ENCODE measurements at places on chromosomes 6 and 20.

GRCh38 chr6:83878902-83879644, 19.6 kb downstream of the CYB5R4 start:
- no peaks in the 10 kb centered on the region for H3K36me3 ChIP-seq
- H3K4me3 ChIP-seq: no peak overlapping the region
- peaks cover 11% of the 10 kb centered on the region for H3K4me1 ChIP-seq
- no peaks in the 10 kb centered on the region for H3K27me3 ChIP-seq
- peak overlapping the region; percentile 32 for H3K27ac ChIP-seq

DNA sequence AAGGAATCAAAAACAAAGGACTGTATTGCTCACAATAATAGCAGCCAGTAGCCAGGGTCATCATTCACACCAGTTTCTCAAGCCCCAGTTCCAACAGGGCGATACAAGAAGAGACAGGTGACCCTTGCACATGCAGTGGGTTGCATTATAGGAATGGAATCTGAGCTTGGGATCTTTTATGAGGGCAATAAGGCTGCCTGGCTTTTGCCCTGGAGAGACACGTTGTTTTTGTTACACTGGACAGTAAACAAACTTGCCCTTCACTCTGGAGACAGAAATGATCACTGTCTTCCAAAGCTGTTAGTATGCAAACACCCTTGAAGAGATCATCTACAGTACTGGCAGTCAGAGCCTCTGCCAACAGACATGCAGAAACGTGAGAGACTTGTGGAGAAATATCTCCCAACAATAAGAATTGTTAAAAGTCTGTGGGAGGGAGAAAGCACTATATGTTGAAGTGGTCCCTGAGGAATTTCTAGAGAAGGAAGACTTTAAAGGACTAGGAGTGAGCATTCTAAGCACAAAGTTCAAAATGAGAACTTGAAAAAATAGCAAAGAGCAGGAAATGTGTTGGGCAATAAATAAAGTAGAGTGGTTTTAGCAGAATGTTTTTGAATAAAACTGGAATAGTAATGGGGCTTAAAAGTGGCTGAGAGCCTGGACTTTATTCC, 6.2 kb upstream of the COL12A1 start:
- H3K27ac ChIP-seq: no peak overlapping the region
- DNase-seq: no peak
- peaks cover 41% of the 10 kb centered on the region for H3K4me1 ChIP-seq
- H3K36me3 ChIP-seq: no peaks in the 10 kb centered on the region

- no peaks in the 10 kb centered on the region for H3K27me3 ChIP-seq
- DNase-seq: no peak
- H3K27ac ChIP-seq: peak overlapping the region; percentile 79
- H3K4me1 ChIP-seq: peaks cover 74% of the 10 kb centered on the region
- H3K36me3 ChIP-seq: peaks cover 23% of the 10 kb centered on the region
Observed at GRCh38 chr6:127147534-127147933, 29.1 kb downstream of the RSPO3 start.

DNA sequence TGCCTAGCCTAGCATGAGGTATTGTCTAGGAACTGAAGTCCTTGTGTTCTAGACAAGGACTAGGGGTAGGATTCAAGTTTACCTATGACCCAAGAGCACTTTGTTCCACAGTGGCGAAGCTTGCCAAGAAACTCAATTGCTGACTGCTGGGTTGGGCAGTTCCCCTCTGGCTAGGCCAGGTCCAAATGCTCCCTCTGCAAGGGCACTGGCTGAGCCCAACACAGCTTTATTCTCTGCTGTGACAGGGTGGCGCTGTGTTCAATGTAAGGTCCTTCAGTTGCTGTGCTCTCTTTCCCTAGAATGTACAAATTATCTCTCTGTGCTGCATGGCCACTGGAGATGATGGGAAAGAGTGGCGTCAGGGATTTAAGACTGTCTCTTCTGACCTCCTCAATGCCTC, 950.8 kb downstream of the HACE1 start:
- no peak overlapping the region for H3K4me3 ChIP-seq
- DNase-seq: no peak
- H3K4me1 ChIP-seq: no peaks in the 10 kb centered on the region
- no peak overlapping the region for H3K27ac ChIP-seq
- no peaks in the 10 kb centered on the region for H3K27me3 ChIP-seq

DNA sequence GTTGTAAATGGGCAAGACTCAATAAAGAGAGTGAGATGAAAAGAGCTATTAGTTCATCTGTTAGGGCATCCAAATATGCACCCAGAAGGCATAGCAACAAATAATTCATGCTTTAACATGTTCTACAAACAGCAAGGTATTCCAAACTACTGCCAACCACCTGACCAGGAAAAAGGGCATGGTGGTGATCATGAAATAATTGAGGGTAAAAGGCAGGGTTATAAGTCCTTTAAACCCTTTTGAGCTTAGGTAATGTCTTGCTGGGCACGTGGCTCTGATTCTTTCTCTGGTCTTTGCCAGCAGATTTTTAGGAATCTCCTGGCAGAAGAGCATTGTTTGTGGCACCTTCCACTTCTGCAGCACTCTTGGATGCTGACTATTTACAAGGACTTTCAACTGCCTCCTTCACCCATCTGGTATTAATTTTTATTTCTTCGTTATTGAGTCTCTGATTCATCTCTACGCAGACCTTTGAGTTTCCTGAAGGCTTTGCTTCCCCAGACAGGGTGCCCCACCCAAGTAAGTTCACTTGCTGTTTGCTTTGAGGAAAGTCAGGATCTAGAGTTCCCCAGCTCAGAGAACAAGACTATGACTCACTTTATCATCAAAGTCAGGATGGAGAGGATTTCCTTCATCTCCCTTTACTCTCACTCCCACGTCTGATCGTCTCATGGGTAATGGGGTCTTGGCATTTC, 83.4 kb upstream of the NEDD9 start:
- H3K4me1 ChIP-seq: peaks cover 23% of the 10 kb centered on the region
- no peak overlapping the region for H3K27ac ChIP-seq
- no peak overlapping the region for H3K4me3 ChIP-seq
- no peak for DNase-seq
- H3K36me3 ChIP-seq: no peaks in the 10 kb centered on the region

DNA sequence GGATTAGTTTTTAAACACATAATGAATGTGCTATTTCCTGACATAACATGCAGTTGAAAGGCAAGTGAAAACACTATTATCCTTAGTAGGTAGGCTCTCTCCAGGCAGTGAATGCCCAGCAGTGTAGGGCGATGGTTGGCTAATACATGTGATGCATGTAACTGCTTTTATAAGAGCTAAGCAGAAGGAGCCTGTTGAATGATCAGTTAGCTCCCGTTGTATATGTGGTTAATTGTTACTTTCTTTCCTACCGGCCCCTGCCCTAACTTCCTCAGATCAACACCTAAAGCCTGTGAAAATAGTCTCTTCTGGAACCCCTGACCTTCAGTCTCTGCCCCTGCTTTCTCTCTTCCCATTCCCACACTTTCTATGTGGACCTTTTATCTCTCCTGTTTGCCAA, 10.5 kb downstream of the SOX4 start:
- no peaks in the 10 kb centered on the region for H3K27me3 ChIP-seq
- H3K27ac ChIP-seq: peak overlapping the region; percentile 47
- peaks cover 60% of the 10 kb centered on the region for H3K4me1 ChIP-seq
- H3K4me3 ChIP-seq: no peak overlapping the region
- no peak for DNase-seq

- no peaks in the 10 kb centered on the region for H3K36me3 ChIP-seq
- peaks cover 34% of the 10 kb centered on the region for H3K4me1 ChIP-seq
- no peak overlapping the region for H3K4me3 ChIP-seq
- no peak for DNase-seq
- peaks cover 31% of the 10 kb centered on the region for H3K27me3 ChIP-seq
- no peak overlapping the region for H3K27ac ChIP-seq
Observed at GRCh38 chr20:59378396-59378795, 78.0 kb downstream of the EDN3 start.

DNA sequence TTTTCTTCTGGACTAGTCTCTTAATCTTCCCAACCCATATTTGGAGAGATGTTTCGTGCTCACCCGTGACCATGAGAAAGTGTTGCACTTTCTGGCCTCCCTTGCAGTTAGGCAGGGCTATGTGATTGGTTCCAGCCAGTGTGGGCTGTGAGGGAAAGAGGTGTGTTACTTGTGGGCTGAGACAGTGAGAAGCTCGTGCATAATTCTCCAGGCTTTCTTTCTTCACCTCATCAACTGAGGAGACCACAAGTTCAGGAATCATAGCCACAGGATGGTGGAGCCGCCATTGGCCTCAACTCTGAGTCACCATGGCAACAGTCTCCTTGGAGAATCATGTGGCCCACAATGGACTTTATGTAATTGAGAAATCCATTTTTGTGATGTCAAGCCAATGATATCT, 57.5 kb upstream of the FUCA2 start:
- no peak overlapping the region for H3K27ac ChIP-seq
- H3K4me1 ChIP-seq: no peaks in the 10 kb centered on the region
- H3K36me3 ChIP-seq: no peaks in the 10 kb centered on the region

DNA sequence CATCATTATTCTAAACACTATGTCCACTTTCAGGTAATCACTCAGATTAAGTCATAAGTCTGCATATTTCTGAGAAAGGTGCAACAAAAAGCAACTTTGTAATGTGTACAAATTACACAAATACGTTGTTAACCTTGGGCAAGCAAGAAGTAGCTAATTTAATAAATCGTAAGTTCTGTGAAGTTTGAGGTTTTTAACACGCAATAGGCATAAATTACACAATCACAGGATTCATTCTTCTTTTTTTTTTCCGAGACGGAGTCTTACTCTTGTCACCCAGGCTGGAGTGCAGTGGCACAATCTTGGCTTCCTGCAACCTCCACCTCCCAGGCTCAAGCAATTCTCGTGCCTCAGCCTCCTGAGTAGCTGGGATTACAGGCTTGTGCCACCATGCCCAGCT, 57.2 kb upstream of the F13A1 start:
- no peak overlapping the region for H3K4me3 ChIP-seq
- H3K36me3 ChIP-seq: no peaks in the 10 kb centered on the region
- no peak for DNase-seq
- H3K27ac ChIP-seq: no peak overlapping the region
- H3K27me3 ChIP-seq: peaks cover 13% of the 10 kb centered on the region
- peaks cover 9% of the 10 kb centered on the region for H3K4me1 ChIP-seq
